ENCODE measurements at places on chromosomes 7 and 10.

DNA sequence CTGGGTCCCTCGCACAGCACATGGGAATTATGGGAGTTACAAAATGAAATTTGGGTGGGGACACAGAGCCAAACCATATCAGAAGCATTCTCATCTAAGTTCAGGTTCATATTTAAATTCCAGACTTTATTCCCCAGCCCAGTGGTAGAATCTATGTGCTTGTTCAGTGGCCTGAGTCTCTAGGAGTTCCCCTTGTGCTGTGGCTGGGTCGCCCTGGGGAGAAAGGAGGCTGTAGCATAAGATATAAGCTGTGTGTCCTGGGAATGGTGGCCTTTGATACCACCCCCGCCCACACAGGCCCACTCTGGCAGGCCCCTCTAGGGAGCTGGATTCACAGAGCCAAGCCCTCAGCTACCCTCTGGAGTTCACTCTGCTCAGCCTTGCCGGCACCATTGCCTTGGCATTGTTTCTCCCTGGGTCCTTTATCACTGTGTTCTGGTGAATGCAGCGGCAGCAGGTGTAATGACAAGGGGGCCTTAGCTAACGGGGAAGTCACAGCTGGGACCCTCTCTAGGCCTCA is 64.2 kb downstream of the MINDY4 start:
- no peak for DNase-seq

- DNase-seq = peak; percentile 35
Observed at GRCh38 chr10:36577126-36577525, 548.3 kb upstream of the ANKRD30A start.

DNA sequence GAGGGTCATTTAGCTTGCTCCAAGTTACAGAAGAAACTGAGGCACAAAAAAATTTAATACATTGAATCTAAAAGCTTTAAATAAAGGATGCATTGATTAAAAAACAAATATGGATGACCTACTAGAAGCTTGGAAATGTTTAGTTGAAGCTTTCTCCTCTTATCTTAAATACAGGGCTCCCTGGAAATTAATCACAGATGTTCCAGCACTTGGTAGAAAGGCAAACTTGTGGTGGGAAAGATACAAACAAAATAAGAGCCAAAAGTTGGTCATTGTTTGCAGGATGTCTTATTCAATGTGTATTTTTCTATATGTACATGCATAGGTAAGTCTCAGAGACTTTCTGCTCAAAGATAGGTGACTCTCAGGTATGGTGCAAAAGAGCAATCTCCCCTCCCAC is 40.7 kb upstream of the LYZL1 start:
- DNase-seq = no peak

DNA sequence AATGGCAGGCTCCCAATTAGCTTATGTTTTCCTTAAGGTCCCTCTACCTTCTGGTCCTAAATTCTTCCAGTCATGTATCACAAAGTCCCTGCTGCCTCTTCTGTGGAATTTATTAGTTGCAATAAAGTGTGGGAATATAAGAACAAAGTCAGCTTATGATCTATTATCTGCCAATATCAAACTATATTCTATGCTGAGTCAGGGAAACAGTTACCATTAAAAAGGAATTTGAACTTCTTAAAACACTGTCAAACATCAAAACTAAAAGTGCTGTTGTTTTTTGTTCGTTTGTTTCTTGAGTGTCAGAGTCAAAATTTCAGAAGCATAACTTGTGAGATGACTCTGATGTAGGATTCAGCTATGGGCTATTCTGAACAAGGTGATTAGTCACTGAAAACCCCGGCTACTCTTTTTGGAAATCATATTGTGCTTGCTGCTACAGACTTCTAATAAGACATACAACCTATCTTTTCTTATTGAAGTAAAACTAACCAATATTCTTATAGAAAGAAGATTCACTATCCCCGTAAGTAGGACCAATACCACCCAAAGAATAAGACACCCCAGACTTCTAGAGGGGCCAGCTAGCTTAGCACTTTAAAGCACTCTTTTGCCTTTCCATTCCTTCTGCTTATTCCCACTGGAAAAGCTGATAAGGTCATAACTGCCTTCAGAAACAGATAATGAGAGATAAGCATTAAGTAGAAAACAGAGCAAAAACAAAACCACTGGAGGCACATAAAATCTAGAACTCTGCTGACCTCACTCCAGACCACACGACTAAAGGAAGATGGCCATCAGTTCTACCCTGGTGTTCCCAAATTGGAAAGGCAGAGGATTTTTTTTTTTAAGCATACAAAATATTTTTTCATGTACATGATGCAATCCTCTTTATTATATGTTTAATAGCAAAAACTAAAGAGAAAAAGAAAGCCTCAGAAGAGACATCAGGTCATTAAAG is 370.6 kb downstream of the PARD3 start:
- DNase-seq = no peak

GRCh38 chr10:33805831-33806230 is 471.4 kb upstream of the NRP1 start:
- DNase-seq = no peak

DNA sequence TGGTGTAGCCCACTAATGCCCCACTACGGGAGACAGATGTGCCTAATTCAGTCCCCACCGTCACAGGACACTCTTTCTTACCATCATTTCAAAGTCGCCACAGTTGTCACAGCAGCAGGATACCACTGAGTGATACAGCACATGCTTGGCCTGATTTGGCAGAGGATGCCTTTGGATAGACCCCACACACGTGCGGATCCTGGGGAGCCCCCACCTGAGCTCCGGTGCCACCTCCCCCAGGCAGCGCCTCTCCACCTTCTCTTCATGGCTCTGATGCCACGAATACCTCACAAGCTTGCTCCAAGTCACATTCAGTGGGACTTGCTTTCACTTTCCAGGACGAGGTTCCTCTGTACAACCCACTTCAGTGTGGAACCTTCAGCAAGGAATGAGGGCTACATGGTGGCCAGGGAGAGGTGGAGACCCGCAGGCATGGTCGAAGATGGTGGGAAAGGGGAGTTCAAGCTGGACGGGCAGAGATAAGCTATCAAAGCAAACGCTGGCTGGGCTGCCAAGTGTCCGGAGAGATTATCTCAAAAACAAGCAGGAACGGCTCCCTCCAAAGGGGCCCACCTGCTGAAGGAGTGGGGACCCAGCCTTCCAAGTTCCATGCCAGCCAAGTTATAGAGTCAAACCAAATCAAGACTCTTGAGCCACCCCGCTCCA is 107.4 kb downstream of the ZRANB1 start:
- DNase-seq = no peak

DNA sequence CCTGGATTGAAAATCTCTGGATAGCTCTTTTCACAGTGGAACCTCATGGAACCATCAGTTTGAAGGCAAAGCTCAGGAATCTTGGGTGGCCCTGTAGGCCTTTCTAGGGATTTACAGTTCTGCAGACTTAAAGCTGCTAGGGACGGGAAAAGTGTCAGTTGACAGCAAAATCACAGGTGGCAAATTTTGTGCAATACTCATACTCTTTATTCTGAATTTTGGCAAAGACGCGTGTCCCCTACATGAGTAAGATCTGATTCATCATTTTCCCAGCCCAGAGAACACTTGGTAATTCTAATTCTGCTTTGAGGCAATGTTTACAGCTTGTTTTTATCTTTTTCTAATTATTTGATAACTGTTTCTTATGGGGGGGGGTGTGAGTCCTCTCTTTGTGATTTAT is 3.6 kb downstream of the LRRC17 start:
- peak; percentile 33 for DNase-seq

- no peak for DNase-seq
Observed at GRCh38 chr7:69052447-69052846, 545.8 kb upstream of the AUTS2 start.

- DNase-seq = no peak
Observed at GRCh38 chr10:18233775-18234174, 93.6 kb downstream of the CACNB2 start.

DNA sequence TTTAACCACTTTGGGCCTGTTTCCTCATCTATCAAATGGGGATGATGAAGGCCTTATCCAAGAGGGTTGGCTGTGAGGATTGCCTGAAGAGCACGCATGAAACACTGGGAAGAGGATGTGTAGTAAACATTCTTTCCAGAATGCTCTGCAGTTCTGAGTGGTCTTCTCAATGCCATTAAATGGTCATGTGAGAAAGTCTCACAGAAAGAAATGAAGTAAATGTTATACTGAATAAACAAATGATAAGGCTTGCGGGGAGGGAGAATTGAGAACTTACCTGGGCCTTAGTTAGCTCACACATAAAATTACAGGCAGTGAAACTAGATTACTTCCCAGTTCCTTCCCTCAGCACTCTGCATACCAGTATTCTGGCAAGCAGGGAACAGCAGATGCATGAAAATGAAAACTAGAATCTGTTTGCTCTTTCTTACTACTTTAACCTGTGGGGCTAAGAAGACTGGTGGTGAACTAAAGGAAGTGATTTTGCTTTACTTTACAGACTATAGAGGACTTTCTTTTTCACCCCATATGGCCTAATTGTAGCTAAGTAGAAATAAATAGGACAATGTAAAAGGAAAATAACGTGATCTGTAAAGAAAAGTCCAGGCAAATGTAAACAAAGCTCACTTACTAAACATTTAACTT is 135.3 kb upstream of the CCDC6 start:
- no peak for DNase-seq

DNA sequence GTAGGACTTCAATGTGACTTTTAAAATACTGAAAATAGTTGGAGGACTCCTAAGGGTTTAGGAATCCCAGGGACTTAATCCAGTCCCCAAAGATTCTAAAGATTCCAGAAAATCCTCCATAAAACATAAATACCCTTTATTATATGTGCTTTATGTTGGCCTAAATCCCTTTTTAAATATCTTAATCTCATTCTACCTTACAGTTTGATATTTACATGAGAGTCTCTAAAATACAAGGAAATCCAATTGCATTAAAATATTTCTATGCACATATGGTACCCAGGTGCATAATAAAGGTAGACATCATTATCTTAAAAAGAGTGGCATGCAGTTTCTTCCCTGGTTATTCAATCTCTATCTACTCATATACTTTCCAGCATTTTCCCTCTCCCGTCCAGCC is 51.8 kb downstream of the BPGM start:
- DNase-seq = no peak

- DNase-seq = peak; percentile 47
Observed at GRCh38 chr7:105224884-105225651, 163.7 kb downstream of the SRPK2 start.
